ENCODE measurements at places on chromosomes 2 and 18.

DNA sequence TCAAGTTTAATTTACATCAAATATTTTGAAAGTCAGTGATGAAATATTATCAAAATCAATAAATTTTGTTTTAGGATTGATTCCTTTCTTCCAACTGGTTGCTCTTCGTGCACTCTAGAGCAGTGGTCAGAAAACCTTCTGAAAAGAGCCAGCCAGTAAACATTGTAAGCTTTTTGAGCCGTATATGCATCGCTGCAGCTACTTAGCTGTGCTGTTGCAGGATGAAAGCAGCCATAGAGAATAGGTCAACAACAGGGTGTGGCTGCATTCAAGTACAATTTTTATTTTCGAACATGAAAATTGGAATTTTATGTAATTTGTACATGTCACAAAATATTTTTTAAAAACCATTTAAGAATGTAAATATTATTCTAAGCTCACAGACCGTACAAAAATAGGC, 94.9 kb downstream of the MGAT5 start:
- DNase-seq: no peak

- DNase-seq: no peak
Observed at GRCh38 chr18:7272311-7273049, 41.6 kb downstream of the LRRC30 start.

- no peak for DNase-seq
Observed at GRCh38 chr2:230737791-230738226, 25.2 kb downstream of the CAB39 start.

DNA sequence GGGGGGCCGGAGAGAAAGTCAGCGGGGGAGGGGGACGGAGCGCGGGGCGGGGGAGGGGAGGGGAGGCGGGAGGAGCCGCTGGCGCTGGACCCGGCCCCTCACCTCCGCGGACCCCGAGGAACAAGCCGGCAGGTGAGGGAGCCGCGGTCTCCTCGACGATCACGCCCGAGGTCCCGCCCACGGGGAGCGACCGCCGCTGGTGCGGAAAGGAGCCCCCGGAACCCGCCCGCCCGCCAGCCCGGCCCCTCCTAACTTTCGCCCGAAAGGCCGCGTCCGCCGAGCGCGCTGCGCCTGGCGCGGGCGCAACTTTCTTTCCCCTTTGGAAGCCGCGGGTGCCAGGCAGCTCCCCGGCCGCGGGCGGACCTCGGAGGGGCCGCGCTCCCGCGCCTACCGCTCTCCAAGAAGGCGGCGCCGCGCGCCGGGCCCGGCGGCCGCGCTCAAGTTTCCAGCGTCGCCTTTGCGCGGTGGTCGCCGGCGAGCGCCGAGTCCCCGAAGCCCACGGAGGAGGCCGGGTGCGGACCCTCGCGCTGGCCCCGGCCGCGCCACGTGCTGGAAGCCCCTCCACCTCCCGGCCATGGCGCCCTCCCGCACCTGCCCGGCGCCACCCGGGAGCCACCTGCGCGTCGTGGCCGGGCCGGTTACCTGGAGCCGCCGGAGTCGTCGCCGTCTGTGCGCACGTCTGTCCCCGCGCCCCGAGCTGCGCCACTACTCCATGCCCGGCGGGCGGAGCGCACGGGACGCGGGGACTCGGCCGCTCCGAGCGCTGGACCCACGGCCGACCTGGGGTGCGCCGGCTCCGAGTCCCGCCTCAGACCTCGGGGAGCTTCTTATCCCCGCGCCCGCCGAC, at the start of gene ALKAL2:
ALKAL2 (minus strand) TSS at position 181 of the 847 bp plus-strand sequence. CDS start 256 bp downstream, outside the sequence.
- DNase-seq: no peak

- DNase-seq: no peak
Observed at GRCh38 chr2:152241948-152242729, 66.6 kb upstream of the STAM2 start.

DNA sequence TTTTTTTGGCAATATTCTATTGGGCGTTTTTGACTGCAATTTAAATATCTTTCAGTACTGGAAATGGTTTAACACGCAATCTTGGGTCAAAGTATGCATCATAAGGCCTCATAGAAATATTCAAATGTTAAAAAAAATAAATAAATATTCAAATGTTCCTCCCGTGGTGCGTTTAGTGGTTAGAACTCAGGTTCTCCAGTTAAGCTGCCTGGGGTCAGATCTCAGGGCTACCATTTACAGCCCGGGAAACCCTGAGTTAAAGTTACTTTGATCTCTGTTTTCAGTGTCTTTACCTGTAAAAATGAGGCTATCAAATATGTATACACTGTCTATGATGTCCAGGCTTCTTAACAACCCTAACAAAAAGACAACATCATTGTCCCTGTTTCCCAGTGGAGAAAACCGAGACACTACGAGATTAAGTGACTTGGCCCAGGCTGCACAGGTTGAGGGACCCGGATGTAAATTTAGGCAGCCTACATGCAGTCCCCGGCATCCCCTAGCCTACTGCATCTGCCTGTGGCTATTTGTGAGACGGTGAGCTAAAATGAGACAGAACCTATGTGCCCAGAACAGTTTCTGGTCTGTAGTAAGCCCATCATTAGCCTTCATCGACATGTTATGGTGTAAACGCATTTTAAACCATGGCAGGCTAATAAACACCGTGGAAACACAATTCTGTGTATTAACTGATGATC, 1.7 kb downstream of the FHL2 start:
- DNase-seq: no peak

DNA sequence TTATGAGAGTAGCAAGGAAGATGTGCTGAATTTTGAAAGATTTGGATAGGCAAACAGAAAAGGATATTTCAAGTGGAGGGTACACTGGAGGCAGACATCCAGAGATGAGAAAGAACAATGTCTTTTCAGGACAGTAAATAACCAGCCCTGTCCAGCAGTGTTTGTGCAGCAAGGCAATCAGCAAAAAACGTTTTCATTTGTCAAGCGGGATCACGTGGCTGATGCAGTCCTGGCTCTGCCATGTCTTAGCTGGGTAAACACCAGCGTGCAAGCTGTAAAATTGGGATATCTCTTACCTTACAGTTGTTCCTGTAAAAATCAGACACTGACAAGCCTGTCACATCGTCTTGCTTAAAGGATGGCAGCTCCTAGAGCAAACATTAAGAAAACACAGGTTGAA, 67.8 kb downstream of the CWC22 start:
- DNase-seq: no peak

- no peak for DNase-seq
Observed at GRCh38 chr2:141933226-141933625, 197.6 kb downstream of the LRP1B start.

DNA sequence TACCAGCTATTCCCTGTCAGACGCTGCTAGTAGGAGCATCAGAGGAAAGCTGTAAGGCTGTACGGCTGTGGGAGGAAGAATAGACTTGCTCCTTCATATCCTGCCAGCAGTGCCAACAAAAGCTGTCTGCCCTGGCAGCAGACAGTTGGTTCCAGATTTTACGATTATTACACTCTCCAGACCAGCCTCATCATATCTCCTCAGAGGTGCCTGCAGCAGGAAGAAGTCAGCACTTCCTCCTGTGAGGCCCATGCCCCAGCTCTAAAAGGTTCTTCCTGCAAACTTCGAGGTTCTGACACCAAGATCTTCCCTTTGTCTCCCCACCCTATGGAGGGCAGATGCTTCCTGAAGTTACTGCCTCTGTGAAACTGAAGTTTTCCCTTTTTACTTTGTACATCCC, 537.7 kb upstream of the PKDCC start:
- DNase-seq: no peak

- no peak for DNase-seq
Observed at GRCh38 chr2:237305579-237305978, 108.4 kb downstream of the COL6A3 start.

DNA sequence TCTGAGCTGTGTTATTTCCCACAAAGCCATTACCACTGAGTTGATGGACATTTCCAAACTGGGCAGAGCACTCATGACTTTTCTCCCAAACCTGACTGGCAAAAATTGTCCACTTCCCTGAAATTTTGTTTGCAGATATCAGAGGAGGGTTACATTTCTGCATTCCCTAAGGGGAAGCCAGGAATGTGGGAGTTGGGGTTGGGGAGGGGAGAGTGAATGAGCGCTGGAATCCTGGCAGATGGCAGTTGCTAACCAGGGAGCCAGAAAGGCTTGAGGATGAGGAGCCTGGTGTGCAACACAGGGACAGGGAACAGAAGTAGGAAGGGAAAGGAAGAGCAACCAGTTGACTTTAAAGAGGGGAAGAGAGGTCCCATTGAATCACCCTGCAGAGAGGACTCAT, 14.0 kb upstream of the CCNYL1 start:
- DNase-seq: no peak
